ENCODE measurements at places on chromosomes 3 and 15.

DNA sequence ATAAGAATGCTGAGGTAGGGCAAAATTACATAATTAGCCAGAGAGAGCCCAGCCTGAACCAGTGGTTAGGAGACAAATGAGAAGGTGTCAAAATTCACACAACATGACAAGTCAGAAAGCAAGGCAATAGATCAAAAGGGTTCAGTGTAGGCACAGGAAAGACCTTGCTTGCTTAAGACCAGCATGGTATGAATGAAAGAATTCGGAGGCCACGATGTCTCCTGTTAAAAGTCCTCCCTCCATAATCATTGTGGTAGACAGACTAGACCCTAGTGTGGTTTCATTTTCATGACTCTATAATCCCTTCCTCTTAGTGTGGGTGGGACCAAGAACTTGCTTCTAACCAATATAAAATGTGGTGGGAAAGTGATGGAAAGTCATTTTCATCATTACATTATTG lies 98.7 kb upstream of the ANKRD28 start:
- DNase-seq: no peak

- DNase-seq: no peak
Observed at GRCh38 chr3:42801784-42802183, 2.5 kb downstream of the HIGD1A start.

GRCh38 chr3:138856799-138857198 lies 22.1 kb upstream of the PIK3CB start:
- no peak for DNase-seq

DNA sequence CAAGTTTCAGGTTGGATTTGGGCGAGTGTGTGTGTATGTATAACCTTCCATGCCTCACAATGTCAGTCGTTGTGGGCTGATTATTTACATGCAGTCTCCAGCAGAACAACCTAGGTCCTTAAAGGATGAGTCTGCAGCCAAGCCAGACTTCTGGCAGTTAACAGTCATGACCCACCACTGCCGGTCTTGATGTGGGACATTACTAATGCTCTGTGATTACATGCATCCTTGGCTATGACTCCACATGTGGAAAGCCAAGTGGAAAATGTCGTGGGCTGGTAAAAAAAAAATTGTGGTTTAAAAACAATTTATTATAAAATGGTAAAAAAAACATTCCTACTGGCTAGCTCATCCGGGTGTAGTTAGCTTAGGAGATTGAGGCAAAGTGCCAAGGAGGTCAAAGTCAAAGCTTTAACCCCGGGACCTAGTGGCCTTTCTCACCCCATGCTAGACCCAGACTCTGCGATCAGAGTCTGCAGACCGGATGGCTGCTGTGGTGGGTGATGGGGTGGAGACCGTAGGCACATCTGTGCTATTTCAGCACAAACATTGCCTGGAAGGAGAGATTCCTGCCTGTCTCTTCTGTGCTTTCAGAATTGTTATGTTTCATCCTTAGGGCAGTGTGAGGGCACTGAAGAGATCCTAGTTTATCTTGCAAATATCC lies 6.8 kb downstream of the RARRES1 start:
- no peak for DNase-seq

DNA sequence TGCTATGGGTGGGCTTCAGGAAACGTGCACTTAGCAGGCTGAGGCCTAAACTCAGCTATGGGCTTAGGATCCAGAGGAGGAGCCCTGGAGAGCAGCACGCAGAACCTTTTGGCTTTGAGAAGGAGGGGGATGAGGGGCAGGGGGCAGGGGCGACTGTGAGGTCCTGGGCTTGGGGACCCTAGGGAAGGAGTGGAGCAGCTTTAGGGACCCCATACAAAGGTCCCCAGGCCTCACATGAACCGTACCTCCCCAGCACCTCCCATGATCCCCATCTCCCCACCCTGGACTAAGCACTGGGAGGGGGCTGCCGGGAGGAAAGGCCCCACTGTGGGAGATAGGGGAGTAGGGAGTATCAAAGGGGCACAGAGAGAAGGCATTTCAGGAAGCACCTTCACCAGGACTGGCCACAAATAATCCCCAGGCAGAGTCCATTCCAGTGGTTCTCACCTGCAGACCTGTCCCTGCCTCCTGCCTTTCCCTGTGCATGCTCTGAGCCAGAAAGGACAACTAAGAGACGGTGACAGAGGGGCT lies 62.0 kb upstream of the KLF13 start:
- DNase-seq: no peak

DNA sequence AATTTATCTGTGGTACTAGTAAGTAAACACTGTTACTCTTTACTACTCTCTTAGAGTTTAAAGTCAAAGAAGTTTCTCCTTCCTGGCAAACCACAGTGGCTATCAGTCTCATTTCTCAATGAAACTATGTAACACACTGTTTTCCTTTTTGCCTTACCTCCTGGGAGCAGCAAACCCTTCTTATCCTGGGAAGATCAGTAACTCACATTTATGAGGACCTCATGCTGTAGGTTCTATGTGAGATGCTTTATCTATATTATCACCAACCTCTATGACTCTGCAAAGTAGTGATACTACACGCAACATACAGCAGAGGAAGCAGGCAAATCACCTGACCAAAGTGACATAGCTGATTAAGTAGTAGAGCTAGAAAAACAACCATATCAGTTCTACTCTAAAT lies 35.3 kb downstream of the PBRM1 start:
- no peak for DNase-seq

- no peak for DNase-seq
Observed at GRCh38 chr3:197913641-197914380, 36.2 kb upstream of the RPL35A start.

GRCh38 chr15:75063889-75064288 lies 40.5 kb downstream of the PPCDC start:
- DNase-seq: no peak

DNA sequence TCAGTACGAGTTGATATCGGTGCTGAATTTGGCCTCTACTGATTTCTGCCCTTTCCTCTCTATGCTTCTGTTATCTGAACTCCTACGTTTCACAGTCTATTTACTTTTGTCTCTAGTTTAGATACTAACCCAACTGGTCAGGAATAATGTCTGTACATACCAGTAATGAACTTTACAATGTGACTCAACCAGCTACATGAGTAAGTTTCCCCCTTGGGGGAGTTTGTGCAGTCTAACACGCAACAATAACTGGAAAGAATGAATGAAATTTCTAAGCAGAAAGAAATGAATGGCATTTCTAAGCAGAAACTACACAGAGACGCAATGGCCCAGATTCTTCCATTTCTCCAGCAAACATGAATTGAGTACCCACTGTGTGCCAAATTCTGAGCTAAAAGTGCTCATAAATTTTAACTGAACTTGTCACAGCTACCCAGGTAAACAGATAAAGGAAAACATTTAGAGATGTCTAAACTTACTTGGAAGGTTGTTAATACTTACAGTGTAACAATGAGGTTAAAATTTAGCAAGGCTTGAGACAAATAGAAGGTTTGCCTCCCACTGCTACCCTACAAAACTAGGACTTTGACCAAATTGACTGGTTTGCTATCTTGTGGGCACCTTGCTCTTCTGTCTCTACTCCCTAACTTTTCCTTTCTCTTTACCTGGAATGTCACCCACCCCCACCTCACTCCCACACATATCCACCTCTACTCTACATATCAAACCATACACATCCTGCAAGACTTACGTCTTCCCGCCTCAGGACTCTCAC lies 11.6 kb downstream of the UPK1B start:
- DNase-seq: no peak

DNA sequence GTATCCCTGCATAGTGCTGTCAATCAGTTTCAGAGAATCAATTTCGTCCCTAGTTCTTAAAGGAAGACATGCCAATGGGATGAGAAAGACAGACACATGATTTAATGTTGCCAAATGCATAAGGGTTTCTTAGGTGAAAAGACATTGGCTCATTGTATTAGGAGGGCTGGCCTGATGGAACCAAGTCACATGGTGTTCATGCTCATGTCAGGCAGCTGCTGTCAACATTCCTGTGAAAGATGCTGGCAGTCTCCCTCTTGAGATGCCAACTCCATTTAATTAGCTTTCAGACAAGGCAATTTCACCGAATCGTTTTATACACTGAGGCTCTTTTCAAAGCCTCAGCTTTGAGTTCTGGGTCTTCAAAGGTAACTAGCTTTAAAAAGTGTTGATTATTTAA lies 16.1 kb upstream of the IL1RAP start:
- DNase-seq: no peak

DNA sequence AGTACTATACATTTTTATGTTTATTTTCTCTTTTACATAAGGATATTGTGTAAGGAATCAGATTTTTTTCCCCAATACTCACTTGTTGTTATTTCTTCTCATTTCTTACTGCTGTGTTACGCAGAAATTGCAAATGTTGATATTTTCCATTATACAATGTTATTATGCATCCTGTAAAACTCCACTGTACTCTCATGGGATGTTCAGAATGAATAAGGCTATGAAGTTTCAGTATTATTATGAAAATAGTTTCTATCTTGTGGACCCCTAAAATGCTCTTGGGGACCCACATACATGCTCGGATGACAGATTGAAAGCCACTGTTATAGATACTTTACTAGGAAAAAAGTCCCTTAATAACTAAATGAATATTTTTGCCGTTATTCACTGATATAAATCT lies 329.4 kb downstream of the EPHA3 start:
- no peak for DNase-seq

- DNase-seq: no peak
Observed at GRCh38 chr15:88810446-88810845, 7.2 kb downstream of the ACAN start.

DNA sequence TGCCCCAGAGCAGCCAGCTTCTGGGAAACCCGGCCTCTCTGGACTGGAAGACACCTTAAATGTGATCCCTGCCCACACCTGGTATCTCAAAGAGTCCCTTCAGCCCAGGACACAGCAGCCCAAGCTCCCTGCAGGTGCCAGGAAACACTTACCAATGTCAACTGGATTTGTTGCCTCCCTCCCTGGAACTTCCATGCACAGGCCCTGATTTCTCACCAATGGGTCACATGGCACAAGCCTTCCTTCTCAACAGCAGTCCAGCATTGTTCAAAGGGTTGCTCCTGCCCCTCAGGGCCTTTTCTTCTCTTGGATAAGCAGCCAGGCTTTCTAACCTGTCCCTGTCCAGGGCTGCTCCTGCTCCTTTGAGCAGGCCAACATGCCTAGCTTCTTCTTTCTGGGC lies 31.6 kb downstream of the ANP32A start:
- no peak for DNase-seq

GRCh38 chr15:25860885-25861866 lies 2.0 kb downstream of the ATP10A start:
- peak; percentile 40 for DNase-seq

- DNase-seq: peak; percentile 62
Observed at GRCh38 chr15:88621789-88622604, 857 bp downstream of the AEN start.

- no peak for DNase-seq
Observed at GRCh38 chr3:98361289-98361688, 7.6 kb downstream of the OR5K4 start.

DNA sequence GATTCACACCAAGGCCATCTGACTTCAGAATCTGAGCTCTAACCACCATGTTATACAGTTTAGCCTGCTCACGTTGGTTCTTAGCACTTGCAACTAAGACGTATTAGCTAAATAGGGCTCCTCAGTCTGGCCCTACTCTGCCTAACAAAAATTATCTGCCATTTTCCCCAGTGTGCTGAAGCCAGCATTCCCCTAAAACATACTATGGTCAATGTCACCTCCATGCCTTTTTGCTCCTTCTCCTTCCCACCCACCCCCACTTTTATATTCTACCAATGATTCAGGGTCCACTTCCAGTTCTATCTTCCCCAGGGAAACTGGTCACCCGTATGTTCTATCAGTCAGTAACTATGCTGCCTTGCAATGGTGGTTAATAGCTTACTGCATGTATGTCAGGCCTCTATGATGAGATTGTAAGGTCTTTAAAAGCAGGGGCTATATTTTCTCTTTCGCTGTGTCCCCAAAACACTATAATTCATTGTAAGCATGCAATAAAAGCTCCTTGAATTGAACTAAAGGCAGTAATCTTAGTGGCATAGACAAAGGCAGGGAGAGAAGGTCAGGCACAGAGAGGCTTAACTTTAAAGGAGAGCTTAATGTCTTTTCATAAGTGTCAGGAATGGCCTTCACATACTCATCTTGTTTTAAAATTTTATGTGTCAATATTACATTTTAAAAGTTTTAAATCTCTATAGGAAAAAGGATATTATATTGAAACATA lies 23.3 kb downstream of the POPDC2 start:
- DNase-seq: no peak

- DNase-seq: peak; percentile 53
Observed at GRCh38 chr15:40320931-40321371, 2.5 kb upstream of the INAFM2 start.

GRCh38 chr15:101651554-101652097 lies 555 bp downstream of the TM2D3 start:
- DNase-seq: no peak

- no peak for DNase-seq
Observed at GRCh38 chr15:58163985-58164384, 25.8 kb downstream of the AQP9 start.

DNA sequence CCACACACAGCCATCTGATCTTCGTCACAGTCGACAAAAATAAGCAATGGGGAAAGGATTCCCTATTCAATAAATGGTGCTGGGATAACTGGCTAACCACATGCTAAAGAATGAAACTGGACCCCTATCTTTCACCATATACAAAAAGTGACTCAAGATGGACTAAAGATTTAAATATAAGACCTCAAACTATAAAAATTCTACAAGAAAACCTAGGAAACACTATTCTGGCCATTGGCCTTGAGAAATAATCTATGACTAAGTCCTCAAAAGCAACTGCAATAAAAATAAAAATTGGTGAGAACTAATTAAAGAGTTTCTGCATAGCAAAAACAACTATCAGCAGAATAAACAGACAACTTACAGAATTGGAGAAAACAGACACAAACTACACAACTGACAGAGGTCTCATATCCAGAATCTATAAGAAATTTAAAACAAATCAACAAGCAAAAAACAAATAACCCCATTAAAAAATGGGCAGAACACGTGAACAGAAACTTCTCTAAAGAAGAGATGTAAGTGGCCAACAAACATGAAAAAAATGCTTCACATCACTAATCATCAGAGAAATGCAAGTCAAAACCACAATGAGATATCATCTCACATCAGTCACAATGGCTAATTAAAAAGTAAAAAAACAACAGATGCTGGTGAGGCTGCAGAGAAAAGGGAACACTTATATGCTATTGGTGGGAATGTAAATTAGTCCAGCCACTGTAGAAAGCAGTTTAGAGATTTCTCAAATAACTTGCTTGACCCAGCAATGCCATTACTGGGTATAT lies 104.0 kb downstream of the NR1I2 start:
- no peak for DNase-seq

DNA sequence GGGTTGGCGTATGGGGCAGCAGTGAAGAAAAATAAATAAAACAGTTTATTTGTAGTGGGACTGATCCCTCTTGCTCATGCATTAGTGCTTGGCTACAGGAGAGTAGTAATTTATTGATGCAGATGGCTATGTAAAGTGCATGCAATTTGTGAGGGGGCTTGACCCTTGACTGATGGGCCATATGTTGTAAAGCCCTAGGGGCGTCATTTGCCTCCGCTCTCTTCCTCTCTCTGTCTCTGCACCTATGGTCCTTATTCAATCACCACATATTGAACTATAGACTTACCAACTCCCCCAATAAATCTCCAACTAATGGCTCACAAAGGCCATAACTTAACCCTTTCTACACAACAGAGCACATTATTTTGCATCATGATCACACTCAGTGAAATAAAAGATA lies 227.7 kb downstream of the ROBO2 start:
- DNase-seq: no peak

- no peak for DNase-seq
Observed at GRCh38 chr3:175066617-175067415, 207.7 kb downstream of the NAALADL2 start.

GRCh38 chr3:184584464-184584891 lies 22.9 kb downstream of the EPHB3 start:
- DNase-seq: no peak

Measured in stimulated activated naive CD8-positive, alpha-beta T cell treated with anti-CD3 and anti-CD28 coated beads, Interleukin-15, amount 100 ng/mL, for 72 hours (primary cell).